Stimulated activated CD4-positive, alpha-beta T cell treated with anti-CD3 and anti-CD28 coated beads, Interleukin-4, amount 100 ng/mL, for 4 hours (primary cell): ENCODE measurements at places on chromosomes 13 and 19.

DNA sequence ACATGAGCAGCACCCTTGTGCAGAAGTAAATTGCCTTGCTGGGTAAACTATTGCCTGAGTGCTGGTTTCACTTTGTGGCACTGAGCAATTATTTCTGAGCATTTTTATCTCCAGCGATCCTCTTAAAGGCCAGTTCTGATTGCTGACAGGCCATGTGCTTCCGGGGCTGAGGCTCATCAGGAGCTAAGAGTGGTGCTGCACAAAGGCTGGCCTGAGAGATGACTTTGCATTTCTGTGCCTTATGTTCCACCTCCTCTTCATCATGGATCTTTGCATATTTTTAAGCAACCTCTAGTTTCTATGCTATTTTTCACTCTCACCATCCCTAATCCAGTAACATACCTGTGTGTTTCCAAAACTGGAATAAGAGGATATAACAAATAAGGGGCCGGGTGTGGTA is 17.6 kb upstream of the COG6 start:
- DNase-seq = no peak

DNA sequence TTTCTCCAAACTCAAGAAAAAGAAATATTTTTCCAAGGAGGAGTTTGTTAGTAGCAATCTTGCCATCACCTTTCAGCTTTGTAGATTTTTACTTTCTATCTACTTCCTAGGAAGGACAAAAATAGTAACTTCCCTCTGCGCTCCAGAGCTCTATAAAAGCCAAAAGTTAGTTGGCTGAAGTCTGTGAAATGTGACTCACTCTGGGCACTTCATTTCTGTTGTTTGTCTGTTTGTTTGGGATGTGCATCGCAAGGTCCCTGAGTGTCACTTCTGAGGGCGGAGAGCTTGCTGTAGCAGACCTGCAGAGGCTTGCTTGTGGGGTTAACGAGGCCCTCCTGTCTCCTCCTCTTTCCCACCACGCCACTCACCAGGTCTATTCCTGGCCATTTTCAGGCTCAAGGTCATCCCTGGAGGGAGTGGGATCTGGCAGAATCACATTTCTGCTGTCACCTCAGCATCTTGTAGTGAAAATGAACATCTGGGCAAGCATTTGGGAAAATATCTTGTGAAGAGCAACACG is 307.6 kb downstream of the GPC6 start:
- no peak for DNase-seq

GRCh38 chr13:34842466-34842865 is 99.6 kb upstream of the NBEA start:
- DNase-seq = no peak

GRCh38 chr19:28656644-28657043 is 556.3 kb downstream of the UQCRFS1 start:
- no peak for DNase-seq

GRCh38 chr13:31866099-31866498 is 126.8 kb downstream of the RXFP2 start:
- DNase-seq = no peak

DNA sequence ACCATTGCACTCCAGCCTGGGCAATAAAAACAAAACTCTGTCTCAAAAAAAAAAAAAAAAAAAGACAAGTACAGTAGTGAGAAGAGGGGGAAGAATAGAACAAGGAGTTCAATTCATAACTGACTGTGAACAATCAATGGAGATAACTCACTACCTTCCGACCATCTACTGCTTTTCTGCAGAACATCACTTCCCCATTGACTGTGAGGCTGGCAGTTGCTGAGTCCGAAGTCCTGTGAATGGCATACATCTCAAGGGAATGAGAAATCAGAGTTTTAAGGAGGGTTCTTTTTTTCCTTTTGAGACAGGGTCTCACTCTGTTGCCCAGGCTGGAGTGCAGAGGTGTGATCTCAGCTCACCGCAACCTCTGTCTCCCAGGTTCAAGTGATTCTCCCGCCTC is 11.2 kb downstream of the ZNF565 start:
- no peak for DNase-seq

GRCh38 chr13:52112591-52112990 is 16.3 kb downstream of the NEK5 start:
- DNase-seq = no peak

DNA sequence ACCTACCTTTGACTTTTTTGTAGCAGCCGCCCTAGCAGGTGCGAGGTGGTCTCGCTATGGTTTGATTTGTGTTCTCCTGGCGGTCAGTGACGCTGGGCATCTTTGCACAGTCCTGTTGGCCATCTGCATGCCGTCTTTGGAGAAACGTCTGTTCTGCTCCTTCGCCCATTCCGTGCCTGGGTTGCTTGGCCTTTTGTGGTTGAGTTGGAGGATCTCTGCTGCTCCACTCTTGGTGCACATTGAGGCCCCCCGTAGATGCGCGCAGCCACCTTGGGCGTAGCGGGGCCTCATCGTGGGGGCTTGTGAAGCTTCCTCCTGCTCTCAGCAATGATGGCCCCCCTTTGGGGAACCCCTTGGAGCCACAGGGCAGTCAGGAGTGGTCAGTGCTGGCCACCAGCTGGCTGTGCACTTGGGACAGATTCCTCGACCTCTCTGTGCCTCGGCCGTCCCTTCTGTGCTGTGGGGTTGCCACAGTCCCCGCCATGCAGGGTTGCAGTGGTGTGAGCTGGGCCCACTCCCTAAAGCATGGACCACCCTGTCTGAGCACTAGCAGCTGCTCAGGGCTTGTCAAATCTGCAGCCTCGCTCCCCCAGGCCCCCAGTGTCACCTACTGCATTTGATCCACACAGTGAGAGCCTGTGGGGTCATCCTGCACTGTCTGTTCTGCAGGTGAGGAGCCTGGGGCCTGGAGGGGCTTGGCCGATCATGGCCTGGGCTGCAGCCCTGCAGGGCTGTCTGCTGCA is 170.8 kb downstream of the KDM4B start:
- no peak for DNase-seq

GRCh38 chr13:26653310-26653709 is 95.8 kb downstream of the WASF3 start:
- DNase-seq = no peak

DNA sequence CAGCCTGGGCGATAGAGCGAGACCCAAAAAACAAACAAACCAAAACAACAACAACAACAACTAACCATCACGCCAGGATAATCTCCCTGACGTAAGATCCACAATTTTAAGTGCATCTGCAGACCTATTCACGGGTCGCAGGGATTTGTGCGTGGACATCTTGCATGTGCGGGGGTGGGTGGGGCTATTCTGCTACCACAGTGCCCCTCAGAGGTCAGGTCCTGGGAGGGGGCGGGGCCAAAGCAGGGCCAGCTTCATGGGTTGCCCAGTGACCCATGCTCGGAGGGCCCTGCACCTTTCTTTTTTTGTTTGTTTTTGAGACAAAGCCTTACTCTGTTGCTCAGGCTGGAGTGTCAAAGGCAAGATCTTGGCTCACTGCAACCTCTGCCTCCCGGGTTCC is 2.6 kb upstream of the CDC42EP5 start:
- DNase-seq = no peak

DNA sequence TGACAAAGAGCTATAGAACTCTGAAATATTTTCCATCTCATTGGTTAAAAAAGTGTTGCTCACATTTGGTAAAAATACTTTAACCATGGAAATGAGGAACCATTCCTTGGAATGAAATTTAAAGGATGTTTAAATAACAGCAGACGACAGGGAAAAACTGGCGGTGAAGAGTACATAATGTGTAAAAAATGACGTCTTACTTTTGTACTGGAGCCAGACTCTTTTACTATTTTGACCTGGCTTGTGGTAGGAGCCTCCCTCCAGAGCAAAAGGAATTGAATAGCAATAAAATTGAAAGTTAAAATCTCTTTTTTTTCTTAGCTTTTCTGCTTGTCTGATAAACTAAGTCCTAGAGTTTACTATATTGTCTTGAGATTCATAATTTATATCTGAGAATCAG is 426.2 kb upstream of the KLHL1 start:
- DNase-seq = no peak

DNA sequence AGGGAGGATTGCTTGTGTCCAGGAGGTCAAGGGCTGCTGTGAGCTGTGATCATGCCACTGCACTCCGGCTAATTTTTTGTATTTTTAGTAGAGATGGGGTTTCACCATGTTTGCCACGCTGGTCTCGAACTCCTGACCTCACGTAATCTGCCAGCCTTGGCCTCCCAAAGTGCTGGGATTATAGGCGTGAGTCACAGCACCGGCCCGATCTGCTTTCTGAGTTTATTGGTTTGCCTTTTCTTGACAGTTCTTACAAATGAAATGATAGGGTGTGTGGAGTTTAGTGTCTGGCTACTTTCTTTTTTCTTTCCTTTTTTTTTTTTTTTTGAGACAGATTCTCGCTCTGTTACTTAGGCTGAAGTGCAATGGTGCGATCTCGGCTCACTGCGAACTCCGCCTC is 848 bp downstream of the C19orf44 start:
- DNase-seq = no peak

DNA sequence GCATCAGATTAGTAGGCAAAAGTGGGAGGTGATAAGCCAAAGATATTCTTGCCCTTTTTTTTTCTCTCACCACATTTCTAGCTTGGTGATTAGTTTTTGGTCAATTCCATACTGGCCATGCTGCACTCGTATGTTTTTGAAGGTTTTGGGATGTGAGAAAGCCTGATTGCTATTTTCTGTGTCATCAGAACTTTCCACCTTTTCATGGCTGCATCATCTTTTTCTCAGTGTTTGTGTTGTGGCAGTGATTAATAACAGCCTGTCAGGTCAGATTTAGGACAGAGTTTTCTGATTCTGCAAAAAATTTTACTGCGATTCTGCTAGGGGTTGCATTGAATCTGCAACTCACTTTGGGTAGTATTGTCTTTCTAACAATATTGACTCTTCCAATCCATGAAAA is 32.9 kb downstream of the PSG1 start:
- no peak for DNase-seq

DNA sequence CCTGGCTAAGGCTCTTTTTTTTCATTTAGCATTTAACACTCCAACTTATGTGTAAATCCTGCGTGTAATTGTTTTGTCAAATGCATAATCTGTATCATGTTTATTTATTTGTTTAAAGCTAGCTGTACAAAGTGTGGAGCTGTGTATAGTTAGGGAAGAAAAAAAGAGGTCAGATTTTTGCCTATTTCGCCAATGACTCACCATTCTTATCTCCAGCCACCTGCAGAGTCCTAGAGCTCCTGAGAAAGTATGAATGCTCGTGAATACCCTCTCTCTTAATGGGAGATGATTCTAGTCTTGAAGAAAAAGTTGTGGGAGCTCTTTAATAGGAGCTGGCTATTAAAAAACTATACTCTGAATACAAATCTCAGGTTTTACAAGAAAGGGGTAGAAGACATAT is 778.8 kb upstream of the SLITRK5 start:
- DNase-seq = no peak

DNA sequence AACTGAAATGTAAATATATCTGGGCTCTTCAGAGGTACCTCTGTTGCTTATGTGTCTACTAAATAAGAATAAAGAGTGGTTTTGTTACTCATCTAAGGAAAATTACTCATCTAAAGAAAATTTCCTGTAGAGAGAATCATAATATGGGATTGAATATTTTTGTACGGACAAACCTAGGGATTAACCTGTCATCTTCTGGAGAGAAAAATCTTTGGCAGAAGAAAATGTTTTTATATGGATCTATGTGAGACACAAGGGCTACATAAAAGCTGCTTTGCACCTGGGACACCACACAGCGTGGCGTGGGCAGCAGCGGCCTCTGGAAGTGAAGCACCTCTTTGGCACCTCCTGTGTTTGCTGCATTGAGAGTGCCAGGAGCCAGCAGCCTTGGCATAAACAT is 242.9 kb upstream of the DACH1 start:
- DNase-seq = no peak

GRCh38 chr13:21055016-21055415 is 6.4 kb downstream of the LATS2 start:
- no peak for DNase-seq

- no peak for DNase-seq
Measured at GRCh38 chr13:112255550-112256120, 120.5 kb upstream of the SPACA7 start.

GRCh38 chr13:44573790-44574465 is 2.2 kb downstream of the TSC22D1 start:
- no peak for DNase-seq

- DNase-seq = peak; percentile 49
Measured at GRCh38 chr19:46537136-46538097, 41.8 kb upstream of the PNMA8B start.

DNA sequence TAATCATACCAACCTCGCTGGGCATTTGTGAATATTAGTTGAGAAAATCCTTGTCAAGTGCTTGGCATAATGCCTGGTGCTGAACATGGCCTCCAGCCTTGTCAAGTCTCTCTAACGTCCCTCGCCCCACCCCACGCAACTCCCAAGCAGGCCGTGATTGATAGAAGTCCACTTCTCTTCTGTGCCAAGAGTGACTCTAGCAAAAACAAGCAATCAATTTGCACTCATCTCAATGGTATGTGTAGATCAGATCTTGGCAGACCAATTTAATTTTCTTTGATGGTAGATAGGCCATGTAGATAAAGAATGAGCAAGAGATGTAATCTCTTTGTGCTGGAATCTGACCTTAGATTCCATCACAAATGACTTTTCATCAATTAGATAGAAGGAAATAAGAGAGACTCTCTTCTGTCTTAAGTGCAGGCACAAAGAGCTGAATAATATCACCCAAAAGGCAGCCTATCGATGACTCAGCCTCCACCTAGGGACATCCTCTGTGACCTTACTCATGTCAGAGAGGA is 31.0 kb upstream of the KATNAL1 start:
- DNase-seq = no peak

GRCh38 chr19:18658366-18658855 is 21.6 kb downstream of the KLHL26 start:
- DNase-seq = no peak

- DNase-seq = no peak
Measured at GRCh38 chr13:97353927-97354675, 79.9 kb upstream of the RAP2A start.

- DNase-seq = no peak
Measured at GRCh38 chr13:31468114-31468902, 268.5 kb downstream of the B3GLCT start.

- DNase-seq = no peak
Measured at GRCh38 chr19:41031916-41032315, 40.8 kb downstream of the CYP2B6 start.

GRCh38 chr19:6499052-6499790 is 2.9 kb downstream of the TUBB4A start:
- DNase-seq = no peak
